ENCODE measurements at places on chromosomes 4 and X.

DNA sequence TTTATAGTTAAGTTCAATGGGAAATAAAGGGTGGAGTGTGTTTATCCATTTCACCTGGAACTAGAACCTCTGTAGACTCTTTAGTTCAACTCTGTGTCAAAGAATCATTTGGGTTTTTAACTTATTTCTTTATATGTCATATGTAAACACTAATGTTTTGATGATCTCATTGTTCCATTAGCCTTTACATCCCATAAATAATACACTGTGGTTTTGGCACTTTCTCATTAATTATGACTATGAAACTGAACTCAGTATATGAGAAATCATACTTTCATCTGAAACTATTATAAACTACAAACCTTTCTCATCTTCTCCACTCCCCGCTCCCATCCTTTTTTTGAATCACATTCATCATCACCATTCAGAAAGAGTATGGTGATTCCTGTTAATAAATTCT, 31.0 kb downstream of the F8 start:
- DNase-seq: no peak

- DNase-seq: peak; percentile 54
These were observed 31.1 kb downstream of the CCKAR start for GRCh38 chr4:26459054-26459755.

DNA sequence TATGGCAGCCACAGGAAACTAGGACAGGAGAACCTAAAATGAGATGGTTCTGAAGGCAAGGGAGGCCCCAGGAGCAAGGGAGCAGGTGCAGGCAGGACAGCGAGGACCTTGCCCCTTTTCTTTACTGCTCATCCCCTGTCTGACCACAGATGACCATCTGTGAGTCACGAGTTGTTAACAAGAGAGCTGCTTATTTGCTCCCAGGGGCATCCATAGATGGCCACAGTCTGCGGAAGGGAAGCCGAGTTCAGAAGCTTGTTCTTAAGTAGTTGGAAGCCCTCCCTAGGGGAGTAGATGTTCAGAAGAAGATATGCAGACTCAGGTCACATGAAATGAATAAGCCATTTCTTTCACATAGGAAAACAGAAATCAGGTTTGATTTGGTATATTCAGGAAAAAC, 69.4 kb downstream of the EVC2 start:
- DNase-seq: no peak

DNA sequence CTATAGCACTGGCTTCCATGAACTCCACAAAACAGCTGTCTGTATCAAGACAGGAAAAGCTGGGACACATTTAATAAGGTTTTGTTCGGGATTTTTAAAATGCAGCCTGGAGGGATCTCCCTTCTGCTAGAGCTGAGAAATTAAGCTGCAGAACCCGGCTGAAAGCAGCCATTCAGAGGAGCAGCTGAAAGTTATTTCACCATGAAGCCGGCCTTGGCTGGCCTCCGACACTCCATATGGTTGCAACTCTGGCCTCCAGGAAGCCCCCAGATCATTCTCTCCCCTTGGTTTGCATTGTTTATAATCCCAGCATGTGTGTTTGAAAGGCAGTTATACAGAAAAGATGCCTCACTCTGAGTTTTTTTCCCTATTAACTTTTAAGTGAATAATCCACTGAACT, 239.4 kb downstream of the SPATA18 start:
- no peak for DNase-seq

DNA sequence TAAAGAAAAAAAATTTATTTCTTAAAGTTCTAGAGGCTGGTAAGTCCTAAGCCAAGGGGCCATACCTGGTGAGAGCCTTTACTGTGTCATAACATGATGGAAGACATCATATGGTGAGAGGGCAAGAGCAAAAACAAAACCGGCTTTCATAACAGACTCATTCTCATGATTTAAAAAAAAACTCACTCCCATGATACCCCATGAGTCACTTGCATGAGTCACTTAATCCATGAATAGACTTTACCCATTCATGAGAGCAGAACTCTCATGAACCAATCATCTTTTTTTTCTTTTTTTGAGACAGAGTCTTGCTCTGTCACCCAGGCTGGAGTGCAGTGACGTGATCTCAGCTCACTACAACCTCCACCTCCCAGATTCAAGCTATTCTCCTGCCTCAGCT, 369.7 kb upstream of the DIAPH2 start:
- no peak for DNase-seq

- no peak for DNase-seq
These were observed 38.4 kb upstream of the IL9R start for GRCh38 chrX:155959018-155959587.

GRCh38 chrX:74272230-74272629, 31.8 kb upstream of the ZCCHC13 start:
- no peak for DNase-seq

DNA sequence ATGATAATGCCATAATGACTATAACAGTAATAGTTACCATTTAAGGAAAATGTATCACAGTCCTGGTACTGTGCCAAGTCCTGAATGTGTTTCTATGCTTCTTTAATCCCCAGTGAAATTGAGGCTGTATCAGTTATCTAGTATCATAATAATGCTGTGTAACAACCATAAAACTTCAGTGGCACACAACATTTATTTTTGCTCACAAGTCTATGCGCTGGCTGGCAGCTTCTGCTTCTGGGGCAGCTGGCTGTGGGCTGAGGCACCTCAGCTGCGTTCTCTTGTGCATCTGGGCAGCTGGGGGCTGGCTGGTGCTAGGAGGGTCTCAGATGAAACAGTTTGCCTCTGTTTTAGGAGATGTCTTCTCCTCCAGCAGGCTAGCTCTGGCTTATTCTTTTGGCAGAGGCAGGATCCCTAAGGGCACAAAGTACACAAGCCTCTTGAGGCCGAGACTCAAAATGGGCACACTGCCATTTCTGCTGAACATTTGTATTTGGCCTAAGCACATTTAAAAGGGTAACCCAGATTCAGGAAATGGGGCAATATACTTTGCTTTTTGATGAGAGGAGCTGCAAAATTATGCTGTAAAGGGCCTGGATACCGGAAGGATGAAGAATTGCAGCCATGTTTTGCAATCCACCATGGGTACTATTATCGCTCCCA, 62.6 kb upstream of the DHX15 start:
- no peak for DNase-seq

DNA sequence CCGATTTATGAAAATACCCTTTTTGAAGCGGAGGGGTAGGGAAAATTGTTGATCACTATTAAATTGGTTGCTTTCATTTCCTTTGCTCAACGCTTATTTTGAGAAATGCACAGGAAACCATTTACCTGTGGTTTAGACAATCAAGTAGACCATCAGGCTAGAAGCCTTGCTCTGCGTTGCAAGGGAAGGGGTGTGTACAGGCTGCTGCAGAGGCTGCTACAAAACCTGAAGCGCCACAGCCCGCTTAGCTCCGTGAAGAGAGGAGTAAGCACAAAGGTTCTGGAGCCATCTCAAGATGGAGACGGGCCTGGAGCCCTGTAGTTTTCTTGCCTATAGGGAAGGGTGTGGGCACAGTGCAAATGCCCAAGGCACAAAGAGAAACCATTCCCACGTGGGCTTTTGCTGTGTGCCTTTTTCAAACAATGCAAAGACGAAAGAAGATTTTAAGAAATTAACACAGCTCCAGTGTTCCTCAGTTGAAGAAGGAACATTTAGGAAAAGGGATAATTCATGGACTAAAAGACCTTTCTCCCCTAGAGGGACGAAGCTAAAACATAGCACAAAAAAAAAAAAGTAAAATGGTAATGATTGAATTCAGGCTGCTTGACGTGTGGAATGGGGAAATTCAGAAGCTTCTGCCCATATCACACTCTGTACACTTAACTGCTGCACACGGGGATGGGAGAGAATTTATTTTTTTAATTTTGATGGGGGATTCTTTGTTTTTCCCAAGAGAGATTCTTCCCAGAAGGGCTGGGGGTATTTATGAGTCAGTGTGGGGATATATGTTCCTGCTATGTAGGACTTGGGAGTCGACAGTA, 3.5 kb downstream of the TMSB4X start:
- peak; percentile 56 for DNase-seq

GRCh38 chrX:122188751-122189150, 995.3 kb upstream of the GRIA3 start:
- peak; percentile 5 for DNase-seq

DNA sequence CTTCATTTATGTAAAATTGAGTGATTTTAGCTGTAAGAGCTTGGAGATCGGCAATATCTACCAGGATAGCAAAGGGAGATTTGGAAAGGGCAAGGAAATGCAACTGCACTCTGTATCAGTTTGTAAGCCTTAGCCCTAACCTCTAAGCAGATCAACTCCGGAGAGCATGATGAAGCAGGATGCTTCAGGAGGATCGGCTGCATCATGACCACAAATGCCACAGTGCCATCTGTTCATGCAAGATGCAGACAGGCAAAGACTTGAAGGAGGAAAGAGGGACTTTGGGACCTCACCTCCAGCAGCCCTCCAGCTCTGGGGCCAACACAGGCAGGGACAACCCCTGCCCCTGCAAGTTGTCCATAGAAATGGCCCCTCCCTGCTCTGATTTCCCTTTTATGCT, 377.6 kb upstream of the GATB start:
- no peak for DNase-seq

DNA sequence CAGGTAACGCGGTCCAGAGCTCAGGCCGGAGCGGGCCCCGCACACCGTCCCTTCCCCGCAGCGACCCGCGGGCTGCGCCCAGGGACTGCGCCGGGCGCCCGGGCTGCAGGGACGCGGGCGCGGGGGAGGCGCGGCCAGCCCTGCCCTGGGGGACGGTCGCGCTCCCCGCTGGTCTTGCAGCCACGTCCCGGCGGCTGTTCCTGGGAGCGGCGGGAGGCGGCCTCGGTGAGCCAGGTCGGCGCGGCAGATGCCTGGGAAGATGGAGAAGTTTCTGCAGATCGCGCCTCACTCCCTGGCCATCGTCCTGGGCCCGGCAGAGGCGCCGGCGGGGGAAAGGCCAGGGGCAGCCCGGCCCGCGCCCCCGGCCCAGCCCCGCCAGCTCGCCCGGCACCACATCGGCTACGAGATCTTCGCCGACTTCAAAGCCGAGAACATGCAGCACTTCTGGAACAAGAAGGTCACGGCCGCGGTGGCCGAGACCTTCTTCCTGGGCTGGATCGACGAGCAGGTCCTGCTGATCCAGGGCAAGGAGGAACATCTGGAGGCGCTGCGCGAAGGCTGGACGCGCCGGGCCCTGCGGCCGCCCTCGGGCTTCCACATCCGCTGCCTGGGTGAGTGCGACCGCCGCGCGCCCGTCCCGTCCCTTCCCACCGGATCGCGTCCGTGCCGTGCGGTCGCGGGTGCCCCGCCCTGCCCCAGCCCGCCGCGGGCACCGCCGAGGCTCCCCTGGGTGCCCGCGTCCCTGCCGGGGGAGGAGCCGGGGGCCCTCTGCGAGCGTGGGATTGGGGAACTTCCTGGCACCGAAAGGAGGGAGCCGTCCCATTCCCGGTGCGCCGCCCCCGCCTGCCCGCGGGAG, 107.4 kb upstream of the STOX2 start:
- DNase-seq: no peak

DNA sequence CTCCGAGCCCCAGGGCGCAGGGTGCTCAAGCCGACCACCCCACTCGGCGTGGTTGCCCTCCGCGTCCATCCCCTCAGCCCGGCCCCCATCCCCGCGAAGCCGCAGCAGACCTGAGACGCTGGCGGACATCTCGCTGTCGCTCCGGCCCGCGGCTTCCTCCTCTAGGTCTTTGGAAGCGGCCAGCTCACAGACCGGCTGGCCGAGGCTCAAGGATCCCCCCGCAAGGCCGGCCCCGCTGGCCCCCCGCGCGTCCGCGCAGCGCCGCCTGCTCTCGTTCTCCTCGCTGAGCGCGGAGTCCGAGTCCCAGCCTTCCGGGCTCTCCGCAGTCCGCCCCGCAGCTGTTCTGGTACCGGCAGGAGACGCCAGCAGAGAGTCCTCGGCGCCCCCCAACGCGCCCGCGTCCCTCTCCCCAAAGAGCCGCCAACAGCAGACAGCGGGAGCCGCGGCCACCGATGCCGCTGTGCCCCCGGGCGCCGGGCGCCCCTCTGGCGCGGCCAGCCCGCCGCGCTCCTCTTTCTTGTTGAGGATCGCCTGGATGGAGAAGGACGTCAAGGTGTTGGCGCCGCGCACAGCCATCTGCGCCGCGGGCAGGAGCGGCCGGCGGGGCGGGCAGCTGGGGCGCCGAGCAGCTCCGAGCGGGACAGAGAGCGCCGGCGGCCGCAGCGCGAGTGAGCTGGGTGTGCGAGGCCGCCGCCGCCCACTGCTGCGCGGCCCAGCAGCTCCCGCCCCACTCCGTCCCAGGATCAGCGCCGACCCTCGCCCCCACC, at the start of gene NKX3-2:
Gene NKX3-2, minus strand, starts transcription at position 670 of the 767 bp plus-strand sequence. Its CDS starts 94 bp downstream, at position 576.
- DNase-seq: no peak

DNA sequence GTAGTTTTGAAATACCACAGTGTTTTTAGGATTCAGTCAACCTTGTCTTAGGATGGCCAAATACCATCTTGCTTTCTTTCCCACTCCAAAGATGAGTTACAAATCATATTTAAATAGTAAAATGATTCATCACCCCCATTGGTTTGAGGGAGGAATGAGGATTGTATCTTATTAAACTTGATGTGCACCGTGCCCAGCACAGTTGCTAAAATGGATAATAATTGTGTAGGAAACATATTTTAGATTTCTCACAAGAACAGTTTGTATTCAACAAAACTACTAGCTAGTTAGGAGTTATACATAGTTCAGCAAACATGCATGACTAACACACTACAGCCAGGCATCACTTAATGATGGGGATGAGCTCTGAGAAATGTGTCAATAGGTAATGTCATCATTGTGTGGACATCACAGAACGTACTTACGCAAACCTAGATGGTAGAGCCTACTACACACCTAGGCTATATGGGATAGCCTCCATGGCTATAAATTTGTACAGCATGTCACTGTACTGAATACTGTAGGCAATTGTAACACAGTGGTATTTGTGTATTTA, 245.4 kb downstream of the FBXW7 start:
- no peak for DNase-seq

DNA sequence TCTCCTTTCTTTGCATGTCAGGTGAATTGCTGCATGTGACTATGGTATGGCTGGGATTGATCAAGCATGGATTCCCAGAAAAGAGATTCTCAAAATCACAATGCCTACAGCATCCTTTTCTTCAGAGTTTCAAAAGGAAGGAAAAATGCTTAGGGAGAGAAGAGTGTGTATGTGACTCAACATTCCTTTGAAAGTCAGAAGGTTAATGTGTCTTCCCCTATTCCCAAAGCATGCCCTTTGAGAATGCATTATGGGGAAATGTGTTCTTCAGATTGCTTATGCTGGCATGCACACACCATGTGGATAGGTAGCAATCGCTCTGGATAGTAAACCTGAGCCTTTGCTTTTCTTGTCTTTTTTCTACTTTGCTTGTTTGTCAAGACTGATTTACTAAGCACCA, 78.5 kb downstream of the ELOVL6 start:
- no peak for DNase-seq

DNA sequence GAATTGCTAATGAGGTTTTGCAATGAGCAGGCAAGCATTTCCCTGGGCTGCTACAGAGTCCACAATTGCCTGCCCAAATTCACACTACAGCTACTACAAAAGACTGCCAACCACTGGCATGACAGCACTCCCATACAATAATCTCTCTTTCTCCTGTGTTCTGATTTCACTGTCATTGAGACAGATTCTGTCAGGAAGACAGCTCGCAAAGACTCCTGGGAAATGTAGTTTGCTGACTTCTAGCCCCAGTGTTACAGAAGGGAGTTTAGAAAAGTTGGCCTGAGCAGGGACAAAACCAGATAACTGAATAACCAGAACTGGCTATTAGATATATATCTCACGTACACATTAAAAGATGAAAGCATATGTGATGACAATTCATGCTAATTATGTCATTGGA, 1231.3 kb upstream of the PRKX start:
- DNase-seq: no peak

GRCh38 chr4:120517966-120518365, 404.6 kb downstream of the PRDM5 start:
- DNase-seq: peak; percentile 16
